ENCODE measurements at places on chromosomes 6 and 20.

DNA sequence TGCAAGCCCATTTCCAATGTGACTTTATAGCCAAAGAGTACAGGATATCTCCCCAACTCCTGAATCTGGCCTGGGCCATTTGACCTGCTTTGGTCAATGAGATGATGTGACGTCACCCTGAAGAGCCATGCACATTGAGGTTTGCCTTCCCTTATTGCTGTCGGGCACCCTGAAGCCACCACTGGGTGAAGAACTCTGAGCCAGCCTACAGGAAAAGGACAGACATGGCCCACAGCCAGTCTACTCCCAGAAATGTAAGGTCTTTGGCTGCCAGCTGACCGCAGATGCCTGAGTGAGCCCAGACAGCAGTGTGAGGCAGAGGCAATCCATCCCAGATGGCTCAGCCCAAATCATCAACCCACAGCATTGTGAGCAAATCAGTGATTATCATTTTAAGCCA lies 3.7 kb upstream of the SYNDIG1 start:
- no peak for DNase-seq

GRCh38 chr6:37303091-37303660 lies 45.2 kb upstream of the TMEM217 start:
- DNase-seq: no peak

GRCh38 chr6:37520926-37521325 lies 21.2 kb upstream of the CCDC167 start:
- no peak for DNase-seq

DNA sequence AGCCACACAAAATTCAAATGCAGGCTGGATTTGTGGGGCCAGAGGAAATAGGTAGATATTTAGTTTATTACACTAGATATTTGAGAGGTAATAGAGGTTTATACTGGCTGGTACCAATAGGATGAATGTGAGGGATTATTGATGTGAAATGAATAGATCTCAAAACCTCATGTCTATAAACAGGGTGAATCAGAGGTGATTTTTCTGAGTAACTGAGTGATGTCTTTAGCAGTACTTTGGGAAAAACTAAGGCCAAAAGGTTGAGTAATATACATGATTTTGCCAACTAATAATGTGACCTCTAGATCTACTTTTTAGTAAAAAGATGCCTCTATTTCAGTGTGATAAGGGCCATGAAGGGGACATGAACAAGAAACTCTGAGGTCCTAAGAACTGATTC lies 86.8 kb downstream of the HAO1 start:
- DNase-seq: no peak

- DNase-seq: no peak
Observed at GRCh38 chr6:122082370-122082769, 317.1 kb upstream of the HSF2 start.

DNA sequence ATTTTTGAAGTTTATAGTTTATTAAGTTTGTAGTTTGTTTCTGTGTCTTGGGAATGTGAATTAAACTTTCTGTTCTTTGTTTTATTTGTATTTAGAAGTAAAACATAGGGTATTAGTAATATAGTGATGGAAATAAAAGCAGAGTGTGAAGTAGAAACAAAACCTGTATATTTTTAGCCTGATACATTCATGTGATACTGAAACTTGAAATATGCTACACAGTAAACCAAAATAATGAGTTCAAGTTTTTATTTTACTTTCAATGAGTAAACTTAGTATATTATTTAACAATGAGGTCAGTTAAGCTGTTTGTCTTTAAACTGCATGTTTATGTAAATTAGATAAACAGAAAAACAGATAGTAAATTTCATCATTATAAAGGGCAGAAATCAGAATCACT lies 1592.6 kb downstream of the GRIK2 start:
- no peak for DNase-seq

DNA sequence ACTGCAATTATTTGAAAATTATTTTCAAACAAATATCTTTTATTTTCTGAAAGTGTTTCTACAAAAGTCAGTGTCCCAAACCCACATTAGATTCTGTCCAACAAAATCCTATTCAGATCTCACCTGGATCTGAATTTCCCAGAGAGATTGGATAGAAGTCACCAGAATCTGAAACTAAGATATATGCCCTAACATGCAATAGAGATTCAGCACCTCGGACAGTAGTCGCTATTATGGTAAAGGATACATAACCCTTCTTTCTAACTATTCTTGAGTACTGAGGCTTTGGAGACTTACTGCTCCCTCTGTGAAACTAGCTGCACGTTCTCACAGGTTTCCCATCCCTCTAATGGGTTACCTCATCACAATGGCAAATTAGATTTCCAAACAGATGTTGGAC lies 151.4 kb downstream of the ID4 start:
- no peak for DNase-seq

- no peak for DNase-seq
Observed at GRCh38 chr20:17925141-17925939, 43.3 kb downstream of the SNX5 start.

- no peak for DNase-seq
Observed at GRCh38 chr6:52529311-52529710, 47.5 kb downstream of the TRAM2 start.

DNA sequence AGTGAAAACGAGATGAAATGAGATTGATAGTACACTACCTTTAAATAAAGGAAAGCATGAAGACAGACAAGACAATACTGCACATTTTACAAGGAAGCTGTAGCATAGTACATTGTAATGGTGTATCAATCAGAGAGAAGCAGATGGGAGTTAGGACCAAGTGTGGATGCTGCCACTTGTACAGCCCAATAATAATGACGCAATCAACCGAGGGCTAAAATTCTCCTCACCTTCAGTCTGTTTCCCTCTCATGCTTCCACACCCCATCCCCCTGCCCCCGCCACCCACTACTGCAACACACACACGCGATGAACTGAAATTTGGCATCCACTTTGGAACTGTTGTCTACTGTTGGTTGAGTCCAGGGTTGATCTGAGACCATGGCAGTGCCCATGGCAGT lies 12.4 kb upstream of the HDGFL1 start:
- DNase-seq: no peak
